ENCODE measurements at places on chromosomes 7 and 10.

DNA sequence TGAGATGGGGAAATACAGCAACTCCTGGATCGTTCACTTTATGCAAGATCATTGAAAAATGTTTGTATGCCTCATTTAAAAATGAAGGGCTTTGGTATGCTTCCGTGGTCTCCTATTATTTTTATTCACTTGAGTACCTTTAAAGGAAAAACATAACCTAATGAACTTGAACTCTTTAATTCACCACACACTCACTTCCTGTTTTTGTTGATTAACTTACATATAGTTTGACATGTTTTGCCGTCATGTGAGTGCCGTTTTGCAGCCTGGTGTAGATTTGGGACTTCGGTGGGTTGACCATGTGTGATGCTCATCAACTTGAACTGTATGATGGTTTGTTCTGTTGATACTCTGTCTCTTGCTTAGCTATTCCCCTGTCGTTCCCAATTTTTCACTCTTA lies 28.9 kb downstream of the CASP7 start:
- no peak for DNase-seq

GRCh38 chr10:5779730-5780129 lies 33.5 kb downstream of the GDI2 start:
- DNase-seq = no peak

DNA sequence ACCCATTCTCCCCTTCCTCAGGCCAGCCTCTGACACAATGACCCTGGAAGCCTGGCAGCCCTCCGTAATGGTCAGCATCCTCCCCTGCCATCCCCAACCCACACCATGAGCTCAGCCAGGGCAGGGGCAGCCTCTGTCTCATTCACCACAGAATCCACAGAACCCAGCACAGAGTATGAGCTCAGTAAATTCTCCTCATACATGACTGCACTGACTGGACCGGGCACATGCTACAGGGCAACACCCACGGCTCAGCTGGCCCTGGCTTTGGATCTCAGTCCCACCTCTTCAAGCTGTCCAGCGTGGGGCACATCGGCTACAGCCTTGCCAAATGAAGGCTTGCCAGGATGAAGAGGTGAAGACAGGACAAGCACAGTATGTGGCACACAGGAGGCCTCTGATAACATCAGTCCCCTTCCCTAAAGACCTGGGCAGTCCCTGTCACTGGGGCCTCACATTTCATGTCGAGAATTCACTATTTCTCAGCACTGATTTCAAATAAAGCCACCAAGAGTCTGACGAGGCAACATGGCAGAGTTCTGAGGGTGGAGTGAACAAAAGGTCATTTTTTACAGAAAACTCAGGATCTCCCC lies 7.9 kb downstream of the GPRIN2 start:
- DNase-seq = no peak

GRCh38 chr10:13787015-13787421 lies 200.3 kb downstream of the PRPF18 start:
- DNase-seq = peak; percentile 88

DNA sequence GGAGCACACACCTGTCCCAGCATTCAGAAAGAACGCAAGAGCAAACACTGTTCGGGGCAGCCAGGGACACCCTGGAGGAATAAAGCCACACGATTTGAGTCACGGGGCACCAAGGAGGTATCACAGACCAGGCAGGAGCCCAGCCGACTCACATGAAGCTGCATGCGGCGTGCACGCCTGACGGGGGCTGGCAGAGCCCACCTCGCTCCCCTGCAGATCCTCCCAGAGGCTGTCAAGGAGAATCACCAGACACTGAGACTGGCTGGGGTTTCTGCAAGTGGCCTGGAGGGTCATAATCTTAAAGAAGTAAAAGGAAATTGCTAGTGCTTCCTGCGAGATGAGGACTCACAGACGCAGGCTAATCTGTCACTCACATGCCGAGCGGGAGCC lies 61.6 kb downstream of the TCERG1L start:
- DNase-seq = no peak

GRCh38 chr10:65270969-65271368 lies 1654.9 kb upstream of the LRRTM3 start:
- no peak for DNase-seq

GRCh38 chr10:4865945-4866661 lies 40.1 kb downstream of the AKR1E2 start:
- no peak for DNase-seq

DNA sequence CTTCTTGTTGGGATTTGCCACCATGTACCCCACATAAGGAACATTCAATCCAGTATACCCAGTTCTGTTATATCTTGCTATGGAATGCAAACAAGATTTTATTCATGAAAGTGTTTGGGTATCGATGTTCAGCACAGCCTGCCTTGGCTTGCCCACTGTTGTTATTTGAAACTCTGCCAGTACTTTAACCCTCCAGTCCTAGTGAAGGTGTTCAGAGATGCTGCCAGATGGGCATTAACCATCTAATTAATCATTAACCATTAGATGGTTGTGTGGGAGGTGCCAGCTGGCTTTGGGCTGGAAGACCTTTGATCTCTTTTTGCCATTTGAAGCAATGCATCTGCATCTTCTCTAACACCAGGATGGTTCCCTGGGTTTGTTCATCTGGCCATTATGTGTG lies 363.0 kb downstream of the SH2D4B start:
- no peak for DNase-seq

- DNase-seq = no peak
Measured at GRCh38 chr7:7969306-7970236, 975 bp downstream of the GLCCI1 start.

- no peak for DNase-seq
Measured at GRCh38 chr7:150958062-150958552, 20.0 kb downstream of the KCNH2 start.

DNA sequence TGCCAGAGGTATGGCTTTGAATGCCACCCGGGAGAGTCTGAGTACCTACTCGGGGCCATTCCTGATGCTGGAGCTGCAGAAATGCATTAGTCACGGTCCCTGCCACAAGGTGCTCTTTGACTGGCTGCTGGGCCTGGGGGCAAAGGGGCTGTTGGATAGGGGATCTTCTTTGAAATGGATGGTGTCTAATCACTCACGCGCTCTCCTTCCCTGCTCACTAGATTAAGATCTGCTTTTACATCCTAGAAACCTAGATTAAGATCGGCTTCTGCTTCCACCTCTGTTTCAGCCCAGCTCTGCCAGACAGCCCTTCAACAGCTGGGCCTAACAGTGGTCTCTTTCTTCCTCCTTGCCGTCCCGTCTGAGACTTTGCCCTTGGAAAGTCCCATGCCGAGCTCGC lies 57.2 kb downstream of the PAX2 start:
- no peak for DNase-seq

DNA sequence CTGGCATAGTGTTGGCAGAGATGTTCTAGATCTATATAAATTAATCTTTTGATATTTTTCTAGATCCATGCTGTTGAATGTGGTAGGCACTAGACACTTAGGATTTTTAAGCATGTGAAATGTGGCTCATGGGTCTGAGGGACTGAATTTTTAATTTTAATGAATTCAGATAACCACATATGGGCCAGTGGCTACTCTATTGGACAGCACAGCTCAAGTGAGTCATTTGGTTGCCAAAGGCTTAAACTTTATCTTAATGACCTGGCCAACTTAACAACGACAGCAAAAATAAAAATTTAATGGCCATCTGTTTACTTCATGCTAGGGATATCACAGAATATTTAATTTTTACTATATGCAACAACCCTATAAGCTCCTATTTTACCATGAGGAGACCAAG lies 61.4 kb downstream of the CDK14 start:
- no peak for DNase-seq

DNA sequence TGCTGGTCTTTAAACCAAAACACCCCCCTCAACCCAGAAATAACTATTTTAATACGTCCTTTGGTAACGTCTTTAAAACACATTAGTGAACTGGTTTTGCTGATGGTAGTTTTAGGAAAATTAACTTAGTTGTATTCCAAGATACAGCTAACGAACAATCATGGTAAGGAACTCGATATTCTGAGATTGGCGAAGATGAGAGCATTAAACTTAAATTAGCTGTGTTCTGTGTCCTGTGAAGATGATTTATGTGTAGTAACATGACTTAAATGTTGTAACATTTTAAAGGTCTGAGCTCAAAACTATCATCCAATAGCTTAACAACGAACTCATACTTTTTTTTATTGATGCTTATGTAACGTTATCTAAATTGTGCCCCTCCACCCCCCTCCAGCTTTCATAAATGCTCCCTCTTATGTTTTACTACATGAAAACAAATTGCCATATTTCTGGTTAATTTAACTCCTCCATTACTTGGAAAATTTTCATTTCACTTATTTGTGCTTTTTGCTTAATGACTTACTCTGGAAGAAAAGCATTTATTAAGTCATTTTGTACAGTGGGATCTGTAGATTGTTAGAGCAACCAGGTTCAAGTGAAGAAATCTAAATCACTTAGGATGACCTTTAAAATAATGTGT lies 1.7 kb downstream of the SDK1 start:
- DNase-seq = no peak

DNA sequence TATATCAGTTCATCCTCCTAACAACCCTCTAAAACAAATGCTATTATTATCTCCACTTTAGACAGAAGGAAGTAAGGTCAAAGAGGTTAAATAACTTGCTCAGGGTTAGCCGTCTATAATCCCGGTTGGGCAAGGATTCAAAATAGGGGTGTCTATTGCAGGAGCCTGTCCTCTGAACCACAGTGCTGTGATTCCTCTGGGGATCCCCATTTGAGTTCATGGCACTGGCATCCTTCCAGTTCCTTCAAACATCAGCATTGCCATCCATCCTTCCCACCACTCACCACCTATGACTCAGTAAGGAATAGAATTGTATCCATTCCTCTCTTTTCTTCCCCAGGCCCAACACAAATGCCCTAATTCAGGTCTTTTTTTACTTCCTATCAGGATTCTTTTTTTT lies 25.6 kb downstream of the HPS6 start:
- DNase-seq = no peak

DNA sequence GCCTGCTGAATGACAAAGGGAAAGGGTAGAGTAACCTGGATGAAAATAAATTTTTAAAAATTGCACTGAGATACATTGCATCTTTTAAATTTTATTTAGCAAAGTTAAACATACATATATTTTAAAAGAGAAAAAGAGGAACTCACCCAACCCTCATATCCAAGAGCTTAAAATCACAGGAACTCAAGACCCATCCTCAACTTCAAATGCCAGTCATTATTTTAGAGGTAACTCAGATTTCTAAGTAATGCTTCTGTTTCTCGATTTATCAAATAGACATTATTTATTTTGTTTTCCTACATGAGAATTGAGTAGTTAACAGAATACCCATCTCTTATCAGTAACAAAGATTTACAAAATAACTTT lies 32.4 kb upstream of the KMT2E start:
- no peak for DNase-seq

- no peak for DNase-seq
Measured at GRCh38 chr10:32110790-32111189, 54.6 kb upstream of the KIF5B start.

DNA sequence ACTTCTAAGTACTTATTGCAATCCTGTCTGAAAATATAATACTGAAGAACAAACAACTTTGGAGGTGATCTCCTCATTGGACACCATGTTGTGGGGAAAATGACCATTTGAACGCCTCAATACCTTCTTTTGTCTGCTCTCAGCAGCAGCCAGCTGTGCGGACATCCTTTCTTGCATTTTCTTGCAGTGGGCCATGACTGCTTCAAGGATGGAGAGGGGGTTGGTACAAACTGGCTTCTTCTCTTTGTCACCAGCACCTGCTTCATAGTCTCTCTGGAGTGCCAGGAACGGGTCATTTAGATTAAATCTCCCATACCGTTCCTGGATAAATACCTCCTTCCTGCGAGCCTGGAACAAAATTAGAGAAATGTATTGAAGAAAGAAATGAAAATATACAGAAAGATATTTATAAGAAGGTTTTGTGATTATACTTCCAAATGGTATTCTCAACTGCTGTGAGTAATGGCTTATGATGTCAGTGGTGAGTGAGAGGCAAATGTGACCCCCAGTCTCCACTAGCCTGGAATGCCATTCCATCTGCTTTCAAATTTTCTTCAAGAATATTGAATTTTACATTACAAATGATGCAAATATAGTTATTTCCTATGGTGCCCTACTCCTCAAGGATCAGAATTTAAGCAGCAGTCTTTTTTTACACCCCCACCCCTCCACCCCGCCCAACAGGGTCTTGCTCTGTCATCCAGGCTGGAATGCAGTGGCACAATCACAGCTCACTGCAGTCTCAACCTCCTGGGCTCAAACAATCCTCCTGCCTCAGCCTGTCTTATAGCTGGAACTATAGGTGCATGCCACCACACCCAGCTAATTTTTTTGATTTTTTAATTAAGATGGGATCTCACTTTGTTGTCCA lies 62.4 kb downstream of the CTTNBP2 start:
- no peak for DNase-seq

- DNase-seq = no peak
Measured at GRCh38 chr7:132145466-132145865, 430.8 kb downstream of the PLXNA4 start.

- DNase-seq = no peak
Measured at GRCh38 chr10:32417911-32418547, 27.9 kb upstream of the CCDC7 start.

DNA sequence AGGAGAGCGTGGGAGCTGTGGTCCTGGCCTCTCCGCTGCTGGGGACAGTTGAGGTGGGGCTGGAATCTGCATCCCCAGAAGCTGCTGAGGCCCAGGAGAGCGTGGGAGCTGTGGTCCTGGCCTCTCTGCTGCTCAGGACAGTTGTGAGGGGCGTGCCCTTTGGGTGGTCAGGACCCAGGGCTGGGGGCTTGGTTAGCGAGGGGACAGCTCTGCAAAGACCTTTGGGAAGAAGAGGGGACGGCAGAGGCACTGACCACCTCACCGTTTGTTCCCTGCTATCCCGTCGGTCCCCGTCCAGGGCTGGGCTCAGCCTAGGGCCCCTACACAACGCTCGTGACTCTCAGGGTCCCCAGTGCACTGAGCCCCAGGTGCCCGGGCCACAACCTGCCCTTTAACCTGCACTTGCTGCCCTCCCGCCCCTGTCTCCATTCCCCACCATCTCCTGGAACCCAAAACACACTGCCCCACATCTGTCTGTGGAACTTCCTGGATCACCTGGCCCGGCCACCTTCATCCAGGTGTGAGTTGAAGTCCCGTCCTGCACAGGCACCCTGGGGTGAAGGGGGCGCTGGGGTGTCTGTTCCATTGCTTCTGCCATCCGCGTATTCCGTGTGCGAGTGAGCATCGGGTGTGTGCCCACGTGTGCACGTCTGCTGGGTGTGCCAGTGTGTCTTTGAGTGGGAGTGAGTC lies 14.1 kb downstream of the FOXL3 start:
- DNase-seq = no peak

- DNase-seq = no peak
Measured at GRCh38 chr7:155531681-155532080, 14.7 kb downstream of the CNPY1 start.

- DNase-seq = no peak
Measured at GRCh38 chr10:47381427-47382379, 2.4 kb downstream of the ZNF488 start.

- no peak for DNase-seq
Measured at GRCh38 chr7:138880881-138881578, 83.0 kb upstream of the ATP6V0A4 start.

- no peak for DNase-seq
Measured at GRCh38 chr7:26858735-26859134, 5.7 kb downstream of the SKAP2 start.

Measured in Jurkat, Clone E6-1 (cell line).